NCI-H510A (cell line): ENCODE measurements at places on chromosomes 5 and 9.

DNA sequence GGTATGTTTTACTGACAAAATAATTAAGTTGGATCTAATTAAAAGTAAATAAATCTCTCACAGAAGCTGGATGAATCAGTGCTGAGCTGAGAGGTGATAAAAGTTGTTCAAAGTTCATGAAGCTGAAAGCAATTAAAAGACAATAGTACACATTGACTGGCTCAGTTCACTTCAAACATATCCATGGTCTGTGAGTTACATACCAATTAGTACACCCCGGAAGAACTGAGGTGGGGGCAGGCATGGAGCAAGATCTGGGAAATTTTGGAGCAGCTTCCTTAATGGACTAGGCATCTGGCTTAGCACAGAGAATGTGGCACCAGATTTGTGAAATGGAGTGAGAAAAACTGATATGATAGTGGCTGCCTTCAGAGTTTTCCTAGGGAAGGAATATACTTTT lies 152.7 kb downstream of the ATP10B start:
- no peak for DNase-seq

GRCh38 chr5:34742061-34742460 lies 85.9 kb downstream of the RAI14 start:
- no peak for DNase-seq

DNA sequence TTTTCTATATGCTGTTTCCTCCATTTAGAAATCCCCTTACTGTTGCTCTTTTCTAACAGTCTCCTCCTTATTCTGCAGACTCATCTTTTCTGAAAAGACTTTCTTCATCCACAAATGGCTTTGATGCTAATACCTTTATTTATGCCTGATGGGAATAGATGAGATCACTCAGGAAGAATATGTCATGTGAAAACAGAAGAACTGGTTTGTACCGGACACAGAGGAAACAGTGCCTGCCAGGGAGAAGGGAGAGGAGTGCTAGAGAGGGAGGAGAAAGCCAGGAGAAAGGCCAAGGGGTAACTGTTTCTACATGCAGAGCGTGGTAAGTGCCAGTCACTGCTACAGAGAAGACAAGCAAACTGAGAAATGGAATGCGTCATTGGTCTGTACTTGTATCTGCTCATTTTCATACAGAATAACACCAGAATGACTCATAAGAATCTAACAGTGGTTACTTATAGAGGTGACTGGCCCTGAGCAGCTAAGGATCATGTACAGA lies 45.9 kb upstream of the PJA2 start:
- peak; percentile 13 for DNase-seq

GRCh38 chr5:53364061-53364460 lies 116.4 kb upstream of the FST start:
- no peak for DNase-seq

GRCh38 chr9:77848897-77849296 lies 182.7 kb downstream of the GNAQ start:
- no peak for DNase-seq

- no peak for DNase-seq
Observed at GRCh38 chr5:89097103-89097502, 214.1 kb upstream of the MEF2C start.

DNA sequence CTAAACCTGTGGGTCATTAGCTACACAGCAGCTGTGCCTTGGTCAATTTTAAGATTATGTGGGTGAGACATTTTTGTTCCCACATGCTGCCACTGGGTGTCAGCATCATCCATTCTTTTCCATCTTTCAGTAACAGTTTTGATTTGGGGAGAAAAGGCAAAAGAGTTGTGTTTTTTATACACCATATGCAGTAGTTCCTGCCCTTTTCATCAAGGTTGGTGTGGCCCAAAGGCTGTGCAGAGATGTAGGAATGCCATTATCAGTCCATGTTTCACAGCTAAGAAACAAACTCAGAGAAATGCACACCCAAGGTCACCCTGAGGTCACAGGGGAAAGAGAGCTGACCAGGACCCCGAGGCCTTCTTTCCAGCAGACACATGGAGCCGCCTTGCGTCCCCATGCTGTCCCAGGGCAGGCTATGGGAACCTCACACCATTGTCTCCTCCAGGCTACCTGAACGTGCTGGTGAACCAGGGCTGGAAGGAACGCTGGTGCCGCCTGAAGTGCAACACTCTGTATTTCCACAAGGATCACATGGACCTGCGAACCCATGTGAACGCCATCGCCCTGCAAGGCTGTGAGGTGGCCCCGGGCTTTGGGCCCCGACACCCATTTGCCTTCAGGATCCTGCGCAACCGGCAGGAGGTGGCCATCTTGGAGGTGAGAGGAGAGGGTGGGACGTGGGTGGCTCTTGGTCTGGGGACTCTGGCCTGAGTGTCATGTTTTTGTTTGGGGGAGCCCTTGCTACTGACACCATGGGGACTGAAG lies 27.8 kb upstream of the GRPEL2 start:
- no peak for DNase-seq

DNA sequence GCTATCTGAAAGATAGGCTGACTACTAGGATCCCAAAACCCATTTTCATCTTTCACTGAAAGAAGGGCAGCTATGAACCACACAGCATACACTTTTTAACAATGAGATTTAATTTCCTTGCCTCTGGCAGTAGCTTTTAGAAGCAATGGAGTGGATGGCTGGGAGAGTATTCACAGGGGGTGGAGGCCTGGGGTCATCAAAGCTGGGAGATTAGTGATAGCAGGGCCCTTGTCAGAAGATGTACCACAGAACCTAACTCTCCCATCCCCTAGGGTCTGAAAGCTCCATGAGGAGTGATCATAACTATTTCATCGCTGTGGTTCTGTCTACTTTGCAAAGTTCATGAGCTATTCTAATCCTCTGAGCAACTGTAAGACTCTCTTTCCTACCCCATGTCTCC lies 332.2 kb downstream of the PRELID2 start:
- no peak for DNase-seq

DNA sequence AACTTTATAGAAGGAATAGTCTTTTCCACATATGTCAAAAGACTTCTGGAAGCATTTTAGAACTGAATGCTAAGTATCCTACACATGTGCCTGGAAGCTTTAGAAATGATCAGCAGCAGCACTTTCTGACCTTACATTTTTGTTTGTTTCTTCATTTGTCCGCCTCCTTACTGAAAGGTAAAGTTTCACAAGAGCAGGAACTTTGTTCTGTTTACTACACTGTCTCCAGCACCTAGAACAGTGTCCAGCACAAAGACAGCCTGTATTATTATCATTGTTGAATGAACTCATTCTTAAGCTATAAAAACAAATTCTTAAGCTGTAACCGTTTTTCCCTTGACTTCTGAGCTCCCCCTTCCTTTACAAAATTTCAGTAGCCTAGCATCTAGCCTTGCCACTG lies 14.8 kb downstream of the PIP5K1B start:
- no peak for DNase-seq

GRCh38 chr5:159220206-159220605 lies 10.9 kb upstream of the RNF145 start:
- no peak for DNase-seq

GRCh38 chr9:5582835-5583195 lies 46.1 kb upstream of the RIC1 start:
- no peak for DNase-seq

DNA sequence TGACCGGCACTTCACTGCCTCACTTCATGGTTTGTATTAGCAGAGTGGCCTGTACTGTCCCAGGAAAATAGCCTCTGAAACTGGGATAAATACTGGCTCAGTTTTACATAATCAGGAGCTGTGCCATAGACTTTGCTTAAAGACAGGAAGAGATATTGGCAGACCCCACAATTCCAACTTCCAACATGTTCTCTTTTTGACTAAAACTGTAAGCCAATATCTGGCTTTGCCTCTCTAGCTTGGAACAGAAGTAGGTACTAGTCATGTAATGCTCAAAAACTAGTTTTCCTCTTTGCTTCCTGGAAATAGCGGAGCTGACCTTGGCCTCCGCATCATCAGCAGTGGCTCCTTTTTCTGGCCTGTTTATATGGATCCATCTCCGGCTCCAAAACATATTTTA lies 276.9 kb downstream of the CDH9 start:
- DNase-seq, result no peak

DNA sequence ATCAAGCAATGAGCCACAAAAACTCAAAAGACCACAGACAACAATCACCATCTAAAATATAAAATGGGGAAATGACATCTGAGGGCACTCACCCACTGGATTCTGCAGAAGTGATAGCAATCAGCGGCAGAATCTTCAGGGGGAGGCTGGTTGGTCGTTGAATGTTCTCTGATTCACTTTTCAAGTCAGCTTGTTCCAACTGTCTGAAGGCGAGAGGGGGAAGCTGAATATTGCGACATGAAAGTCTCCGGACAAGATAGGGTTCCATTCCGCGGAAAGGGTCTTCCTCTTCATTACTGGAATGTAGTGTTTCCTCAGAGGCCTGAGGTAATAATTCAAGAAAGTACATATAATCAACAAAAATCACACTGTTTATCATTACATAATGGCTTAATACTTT lies 94.9 kb upstream of the PDE4D start:
- no peak for DNase-seq

DNA sequence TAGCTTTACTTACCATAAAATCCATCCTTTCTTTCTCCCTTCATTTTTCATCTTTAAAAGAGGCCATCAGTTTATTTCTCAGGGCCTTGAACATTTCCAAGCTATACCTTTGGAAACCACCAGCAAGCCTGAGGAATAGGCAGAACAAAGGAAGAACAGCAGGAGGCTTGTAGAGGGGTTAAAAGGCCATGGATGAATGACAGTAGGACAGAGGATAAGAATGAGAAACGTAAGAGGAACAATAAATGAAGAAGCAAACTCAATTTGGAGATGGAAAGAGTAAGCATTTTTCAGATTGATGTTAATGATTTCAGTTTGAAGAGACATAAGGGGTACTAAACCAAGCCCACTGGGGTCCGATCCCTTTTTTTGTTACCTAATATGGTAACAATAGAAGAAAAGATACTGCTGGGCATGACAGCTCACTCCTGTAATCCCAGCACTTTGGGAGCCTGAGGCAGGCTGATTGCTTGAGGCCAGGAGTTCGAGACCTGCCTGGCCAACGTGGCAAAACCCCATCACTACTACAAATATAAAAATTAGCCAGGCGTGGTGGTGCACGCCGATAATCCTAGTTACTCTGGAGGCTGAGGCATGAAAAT lies 106.6 kb upstream of the NMUR2 start:
- DNase-seq, result no peak

GRCh38 chr5:117318528-117318927 lies 743.9 kb upstream of the SEMA6A start:
- DNase-seq, result no peak

- no peak for DNase-seq
Observed at GRCh38 chr5:176412517-176413254, 3.7 kb downstream of the CLTB start.

- no peak for DNase-seq
Observed at GRCh38 chr9:133951265-133951664, 40.9 kb downstream of the VAV2 start.

DNA sequence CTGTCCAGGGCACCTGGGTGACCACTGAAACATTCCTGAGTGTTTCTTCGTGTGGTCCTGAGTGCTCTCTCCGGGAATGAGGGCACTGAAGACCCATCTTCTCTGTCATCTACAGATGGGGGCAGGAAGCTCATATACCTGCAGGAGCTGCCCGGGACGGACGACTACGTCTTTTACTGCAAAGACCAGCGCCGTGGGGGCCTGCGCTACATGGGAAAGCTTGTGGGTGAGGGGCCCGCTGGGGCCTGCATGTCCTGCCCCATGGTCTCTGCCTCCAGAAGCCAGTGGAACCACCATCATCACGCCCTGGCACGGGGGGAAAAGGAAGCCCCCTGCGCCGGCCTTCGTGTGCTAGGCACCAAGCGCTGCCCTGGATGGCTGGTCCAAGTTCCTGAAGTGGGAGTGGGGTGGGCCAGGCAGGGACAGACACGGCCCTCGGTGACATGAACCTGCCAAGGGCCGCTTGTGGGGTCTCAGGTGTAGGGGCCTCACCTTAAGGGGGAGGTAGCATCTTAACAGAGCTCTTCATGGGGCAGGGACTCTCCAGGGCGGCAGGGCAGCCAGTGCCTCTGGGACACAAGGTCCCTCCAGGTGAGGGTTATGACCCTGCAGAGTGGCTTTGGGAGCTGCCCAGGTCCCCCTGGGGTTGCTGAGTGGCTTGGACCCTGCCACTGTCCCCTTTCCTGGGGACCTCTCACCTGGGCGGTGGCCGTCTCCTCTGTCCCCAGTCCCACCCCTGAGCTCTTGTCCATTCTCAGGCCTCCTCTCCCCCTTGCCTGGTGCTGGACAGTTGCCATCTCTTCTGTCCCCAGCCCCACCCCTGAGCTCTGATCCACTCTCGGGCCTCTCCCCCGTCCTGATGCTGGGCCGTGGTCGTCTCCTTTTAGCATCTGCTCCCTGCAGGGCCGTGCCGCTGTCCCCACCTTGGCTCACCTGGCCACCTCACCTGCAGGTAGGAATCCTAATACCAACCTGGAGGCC lies 2.1 kb downstream of the OBP2A start:
- no peak for DNase-seq

DNA sequence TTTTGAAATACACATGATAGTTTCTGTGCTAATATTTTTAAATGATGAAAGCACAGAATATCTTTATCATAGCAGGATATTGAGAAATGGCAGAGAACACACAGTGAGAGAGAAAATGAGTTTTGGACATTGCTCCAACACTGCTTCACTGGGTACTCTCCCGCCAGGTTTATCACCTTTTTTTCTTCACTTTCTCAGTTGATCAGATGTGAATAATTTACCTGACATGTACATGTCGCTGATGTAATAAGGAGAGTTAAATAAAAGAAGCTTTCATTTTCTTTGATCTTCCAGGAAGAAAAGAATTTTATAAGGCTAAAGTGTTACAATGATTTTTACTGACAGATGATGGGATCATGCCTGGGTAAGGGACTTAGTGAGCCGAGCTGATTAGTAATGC lies 134.5 kb downstream of the ALDH1A1 start:
- no peak for DNase-seq

DNA sequence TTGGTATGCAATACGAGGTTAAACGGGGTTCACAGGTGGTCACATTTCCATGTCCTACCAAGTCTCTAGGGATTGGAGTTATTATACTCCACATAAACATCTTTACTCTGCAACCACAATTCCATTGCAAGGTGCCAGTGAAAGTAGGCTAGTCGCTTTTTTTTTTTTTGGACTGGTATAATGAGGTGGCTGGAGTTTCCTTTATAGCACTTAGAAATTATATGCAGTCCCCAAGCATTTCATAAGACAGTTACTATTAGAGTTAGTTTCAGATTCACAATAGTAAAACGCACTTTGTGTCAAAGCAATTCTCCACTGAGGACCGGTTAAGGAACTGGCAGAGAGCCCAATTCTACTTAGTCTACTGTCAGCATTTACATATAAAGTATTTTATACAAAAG lies 1.4 kb downstream of the MEF2C start:
- DNase-seq, result no peak

- peak; percentile 92 for DNase-seq
Observed at GRCh38 chr9:76456202-76456926, 2.6 kb upstream of the GCNT1 start.
